ENCODE measurements at places on chromosomes 4 and X.

GRCh38 chrX:104913348-104913747 lies 307.1 kb downstream of the TEX13A start:
- peak; percentile 9 for DNase-seq

DNA sequence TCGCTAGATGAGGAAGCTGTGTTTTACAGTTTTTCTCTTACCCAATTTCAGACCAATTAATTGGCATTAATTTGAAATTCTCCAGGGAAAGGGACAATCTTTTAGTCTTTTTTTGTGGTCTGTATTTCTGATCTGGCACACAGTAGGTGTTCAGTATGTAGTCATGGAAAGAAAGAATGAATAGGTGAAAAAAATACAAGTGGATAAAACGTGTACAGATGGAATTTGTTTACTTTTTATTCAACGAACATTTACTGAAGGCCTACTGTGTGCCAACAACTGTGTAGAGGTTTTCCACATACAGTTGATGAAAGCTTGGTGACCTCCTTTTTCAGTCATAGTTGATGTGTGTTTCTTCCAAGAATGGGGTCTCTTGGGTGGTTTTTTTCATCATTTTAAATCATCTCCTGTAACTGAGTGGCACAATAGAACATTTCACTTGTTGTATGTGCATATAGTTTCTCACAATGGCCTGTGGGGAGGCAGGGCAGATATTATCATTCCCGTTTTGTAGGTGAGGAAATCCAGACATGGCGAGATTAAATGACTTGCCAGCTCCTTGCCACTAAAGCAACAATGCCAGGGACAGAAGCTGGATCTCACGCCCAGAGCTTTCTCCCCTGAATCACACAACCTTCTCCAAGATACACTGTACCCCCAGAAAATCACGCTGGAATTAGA lies 102.4 kb downstream of the CEP135 start:
- DNase-seq = no peak

- no peak for DNase-seq
Observed at GRCh38 chr4:183633476-183634400, 25.2 kb downstream of the RWDD4 start.

DNA sequence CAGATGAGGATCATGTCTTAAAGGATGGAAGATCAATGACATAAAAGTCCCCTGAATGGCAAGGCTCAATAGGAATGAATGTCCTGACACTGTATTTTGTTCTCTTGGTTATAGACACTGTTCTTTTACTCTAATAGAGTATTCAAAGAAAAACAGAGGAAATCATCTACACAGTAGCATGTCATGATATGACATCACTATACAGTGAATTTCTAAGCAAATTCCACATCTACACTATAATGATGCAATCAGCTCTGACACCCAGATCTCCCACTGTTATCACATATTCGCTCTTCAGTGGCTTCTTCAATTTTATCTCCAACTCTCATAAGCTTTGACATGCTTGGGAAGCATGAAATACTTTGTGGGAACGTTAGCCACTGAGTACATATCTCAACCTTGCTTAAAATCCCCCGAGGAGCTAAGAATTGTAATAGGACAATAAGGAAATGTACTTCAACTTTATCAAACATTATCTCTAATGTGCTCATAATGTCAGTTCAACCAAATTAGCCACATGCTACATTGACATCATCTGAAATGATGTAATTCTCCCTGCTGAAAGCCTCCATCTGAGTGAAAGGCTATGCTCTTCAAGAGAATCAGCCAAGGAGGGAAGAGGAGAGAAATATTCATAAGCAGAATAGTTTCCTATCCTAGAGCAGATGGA lies 139.6 kb upstream of the PTCHD1 start:
- DNase-seq = peak; percentile 2

- DNase-seq = peak; percentile 97
Observed at GRCh38 chr4:150867148-150867547, 147.9 kb downstream of the LRBA start.

DNA sequence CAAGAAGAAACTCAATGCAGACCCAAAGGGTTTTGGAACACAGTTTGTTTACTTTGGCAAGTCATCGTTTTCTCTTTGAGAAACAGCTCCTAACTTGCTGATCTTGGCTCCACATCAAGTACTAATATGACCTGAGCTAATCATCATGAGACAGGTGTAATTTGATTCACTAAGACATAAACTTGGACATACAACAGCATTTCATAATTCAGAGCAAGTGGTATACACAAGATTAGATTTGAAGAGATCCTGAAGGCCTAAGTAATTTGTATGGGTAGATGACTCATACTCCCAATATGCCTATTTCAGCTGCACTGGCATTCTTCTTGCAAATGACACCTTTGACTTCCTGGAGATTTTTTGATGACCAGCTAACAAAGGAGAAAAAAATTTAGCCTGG lies 1521.7 kb downstream of the RPA4 start:
- no peak for DNase-seq

GRCh38 chr4:128782076-128782715 lies 27.3 kb upstream of the JADE1 start:
- peak; percentile 57 for DNase-seq

GRCh38 chr4:166625018-166625637 lies 609.2 kb downstream of the SPOCK3 start:
- DNase-seq = no peak

DNA sequence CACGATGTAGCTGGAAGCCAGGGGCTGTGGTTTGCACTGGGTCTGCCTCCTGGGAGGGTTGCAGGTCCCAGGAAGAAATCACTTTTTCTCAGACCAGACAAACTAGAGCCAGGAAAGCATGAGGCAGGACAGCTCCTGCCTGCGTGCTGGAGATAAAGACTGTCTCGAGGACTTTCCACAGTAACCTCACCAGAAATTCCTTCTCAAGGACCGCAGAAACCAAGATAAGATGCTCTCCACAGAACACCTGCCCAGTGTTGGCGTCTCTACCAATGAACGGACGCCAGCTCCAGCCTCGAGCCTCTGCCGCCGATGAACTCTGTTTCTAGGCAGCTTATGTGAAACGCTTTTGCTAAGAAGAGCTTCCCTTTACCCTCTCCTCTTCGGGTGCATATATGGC lies 76.9 kb upstream of the AFAP1 start:
- no peak for DNase-seq

GRCh38 chr4:81743731-81744435 lies 272.2 kb upstream of the RASGEF1B start:
- DNase-seq = no peak

DNA sequence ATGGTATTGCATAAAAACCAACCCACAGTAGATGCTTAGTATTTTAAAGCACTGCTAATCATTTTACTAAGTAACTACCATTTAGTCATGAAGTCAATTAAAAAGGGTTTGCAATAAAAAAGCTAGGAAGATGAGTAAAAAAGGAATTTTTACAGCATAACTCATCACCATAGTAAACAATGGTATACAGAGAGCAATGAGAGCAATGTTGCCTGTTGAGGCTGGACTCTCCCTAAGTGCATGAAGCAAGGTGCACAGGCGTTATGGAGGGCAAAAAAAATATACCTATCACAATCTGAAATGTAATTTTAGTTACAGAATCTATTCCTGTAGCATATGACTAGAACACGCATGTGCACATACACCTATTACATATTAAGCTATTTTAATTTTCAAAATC lies 129.6 kb upstream of the BMP3 start:
- no peak for DNase-seq

GRCh38 chr4:74111990-74112389 lies 13.0 kb upstream of the CXCL2 start:
- no peak for DNase-seq

DNA sequence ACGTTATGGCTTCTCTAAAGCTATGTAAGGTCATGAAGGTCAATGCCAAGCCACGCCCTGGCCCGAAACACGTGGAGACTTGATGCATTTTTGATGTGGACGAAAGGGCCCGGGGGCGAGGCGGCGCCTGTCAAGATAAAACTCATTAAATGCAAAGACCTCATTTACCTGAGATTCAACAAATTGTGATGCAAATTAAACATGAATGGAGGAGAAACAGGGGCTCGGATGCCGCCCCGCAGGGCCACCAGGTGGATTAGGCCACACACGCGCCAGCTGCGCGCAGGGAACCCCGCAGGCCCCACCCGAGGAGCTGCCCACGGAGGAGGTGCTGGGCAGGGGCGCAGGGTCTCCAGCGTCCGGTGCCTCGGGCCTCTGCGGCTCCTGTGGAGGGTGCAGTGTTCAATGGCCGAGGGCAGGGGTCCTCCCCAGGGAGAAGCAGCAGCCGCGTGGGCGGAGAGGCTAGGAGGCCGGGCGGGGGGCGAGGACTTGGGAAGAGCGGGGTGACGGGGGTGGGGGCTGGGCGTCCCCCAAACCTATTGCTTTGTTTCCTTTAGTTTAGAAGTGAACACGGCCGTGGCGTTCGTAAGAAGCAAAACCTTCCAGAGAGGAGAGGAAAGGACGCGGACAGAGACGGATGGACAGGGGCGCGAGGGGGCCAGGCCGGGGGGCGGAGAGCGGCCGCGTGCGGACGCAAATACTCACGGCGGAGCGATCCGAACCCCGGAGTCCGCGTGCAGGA lies 40.4 kb downstream of the CPLX1 start:
- DNase-seq = peak; percentile 48

- no peak for DNase-seq
Observed at GRCh38 chr4:14445882-14446281, 556.4 kb upstream of the CPEB2 start.

GRCh38 chr4:53804719-53805118 lies 213.4 kb upstream of the LNX1 start:
- DNase-seq = peak; percentile 63

DNA sequence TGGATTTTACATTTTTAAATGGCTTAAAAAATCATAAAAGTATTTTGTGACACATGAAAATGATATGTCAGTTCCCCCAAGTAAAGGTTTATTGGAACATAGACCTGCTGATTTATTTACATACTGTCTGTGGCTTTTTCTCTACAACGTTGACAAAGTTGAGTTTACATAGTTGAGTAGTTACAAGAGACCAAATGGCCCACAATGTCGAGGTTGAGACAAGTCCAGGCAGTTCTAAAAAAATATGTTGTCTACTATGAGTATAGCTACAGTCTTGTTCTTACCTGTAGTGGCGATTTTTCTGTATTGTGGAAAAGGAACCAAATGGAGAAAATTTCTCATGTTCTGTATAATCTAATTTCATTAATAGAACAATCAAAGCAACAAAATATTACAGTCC lies 163.2 kb downstream of the FRAS1 start:
- no peak for DNase-seq

Measured in hematopoietic multipotent progenitor cell treated with erythropoietin and hydrocortisone succinate and interleukin-3 and kit ligand, for 6 days (in vitro differentiated cells).